ENCODE measurements at places on chromosomes 6 and 20. TPM values are rescaled to one million over a fixed set of nuclear protein-coding genes. Genes with fewer than 3 reads are reported as not detected.

Gene UBE3D
- 7.4 TPM for total RNA-seq

Gene FNDC11
- total RNA-seq, result 1.8 TPM

Gene SEMG1
- not detected for total RNA-seq

Gene ADAM33
- total RNA-seq, result 136 TPM

Gene HLA-DOA
- total RNA-seq, result under 0.01 TPM

Gene NRN1
- total RNA-seq, result 0.83 TPM

Gene SMLR1
- total RNA-seq, result not detected

Gene IL20RA
- 0.33 TPM for total RNA-seq

Gene RREB1
- total RNA-seq, result 19.0 TPM

Gene OR2H2
- not detected for total RNA-seq

Gene SALL4
- total RNA-seq, result 0.15 TPM

Gene ISM1
- not detected for total RNA-seq

Gene ZNF165
- 0.29 TPM for total RNA-seq

Gene NRSN2
- total RNA-seq, result 62.2 TPM

Gene EYS
- total RNA-seq, result 0.50 TPM

Gene CRIP3
- not detected for total RNA-seq

Gene THBS2
- 141 TPM for total RNA-seq

Gene DDX39B
- 492 TPM for total RNA-seq

Gene FBXL4
- 15.7 TPM for total RNA-seq

Gene TSPYL1
- 75.6 TPM for total RNA-seq

Gene KHDC1
- 8.1 TPM for total RNA-seq

Gene CCDC167
- 13.1 TPM for total RNA-seq

Gene LGSN
- not detected for total RNA-seq

Gene CSE1L
- total RNA-seq, result 119 TPM

Gene SYS1
- total RNA-seq, result 28.9 TPM

Gene GRM1
- total RNA-seq, result under 0.01 TPM

Gene SLC32A1
- total RNA-seq, result not detected

Gene BTNL2
- not detected for total RNA-seq

Gene BPIFB1
- not detected for total RNA-seq

Gene HRH3
- total RNA-seq, result not detected

Gene MPIG6B
- total RNA-seq, result not detected

Gene FOXF2
- total RNA-seq, result 55.7 TPM

Gene GMNN
- 5.6 TPM for total RNA-seq

Gene BPIFB4
- total RNA-seq, result not detected

Gene ARFGEF2
- total RNA-seq, result 43.0 TPM

Gene RHAG
- not detected for total RNA-seq

Gene GMPR
- total RNA-seq, result 15.3 TPM

Gene PTP4A1
- 62.8 TPM for total RNA-seq

Gene PRSS16
- not detected for total RNA-seq

Gene BMP2
- total RNA-seq, result 20.7 TPM
